ENCODE measurements at places on chromosomes 7 and 10.

DNA sequence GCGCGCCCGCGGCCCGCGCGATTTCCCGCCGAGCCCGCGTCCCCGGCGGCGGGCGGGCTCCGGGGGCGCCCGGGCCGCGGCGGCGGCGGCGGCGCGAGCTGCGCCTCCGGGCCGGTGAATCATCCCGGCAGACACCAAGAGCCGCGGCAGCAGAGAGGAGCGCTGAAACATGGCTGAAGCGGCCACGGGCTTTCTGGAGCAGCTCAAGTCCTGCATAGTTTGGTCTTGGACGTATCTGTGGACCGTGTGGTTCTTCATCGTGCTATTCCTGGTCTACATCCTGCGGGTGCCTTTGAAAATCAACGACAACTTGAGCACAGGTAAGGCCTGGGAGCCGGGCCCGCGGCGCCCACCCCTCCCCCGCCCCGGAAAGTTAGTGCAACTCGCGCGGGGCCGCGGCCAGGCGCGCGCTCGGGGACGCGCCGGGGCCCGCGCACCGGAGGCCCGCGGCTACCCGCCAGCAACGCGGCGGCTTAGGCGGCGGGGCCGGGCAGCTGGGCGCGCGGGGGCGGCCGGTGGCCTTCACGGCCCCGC, at the start of gene ST7:
Gene ST7, plus strand, starts transcription at position 130 of the 534 bp plus-strand sequence. Its CDS starts 40 bp downstream, at position 170.
- DNase-seq = peak; percentile 69

DNA sequence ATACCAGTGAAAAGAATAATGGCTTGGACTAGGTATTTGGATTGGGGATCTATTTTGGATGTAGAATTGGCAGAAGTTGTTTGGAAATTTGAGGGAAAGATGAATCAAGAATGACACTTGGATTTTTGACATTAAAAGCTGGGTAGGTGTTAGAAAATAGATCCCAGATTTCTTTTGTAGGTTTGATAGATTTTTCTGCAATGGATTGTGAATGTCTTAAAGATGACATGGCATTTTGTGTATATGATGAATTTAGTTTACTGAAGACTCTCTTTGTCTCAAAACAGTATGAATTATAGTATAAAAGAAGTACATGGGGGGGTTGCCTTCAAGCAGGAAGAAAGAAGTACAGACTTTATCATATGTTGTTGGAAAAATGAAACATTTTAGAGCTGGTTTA, 75.8 kb downstream of the MPLKIP start:
- no peak for DNase-seq

DNA sequence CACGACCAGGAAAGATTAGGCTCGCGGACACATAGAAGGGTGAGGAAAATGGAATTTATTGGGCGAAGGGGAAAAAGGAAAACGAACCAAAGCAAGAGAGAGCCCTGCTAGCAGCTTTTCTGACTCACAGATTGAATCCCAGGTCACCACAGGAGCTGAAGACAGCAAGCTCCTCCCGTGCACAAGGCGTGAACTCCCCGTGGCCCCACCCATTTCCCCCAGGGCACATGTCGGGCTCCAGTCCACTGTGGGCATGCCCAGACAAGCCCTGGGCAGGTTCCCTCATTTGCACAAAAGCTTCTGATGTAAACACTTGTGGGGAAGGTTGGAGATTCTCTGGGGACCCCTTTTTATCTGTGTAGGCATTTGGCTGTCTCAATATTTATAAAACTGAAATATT, 582.4 kb downstream of the SUGCT start:
- no peak for DNase-seq

DNA sequence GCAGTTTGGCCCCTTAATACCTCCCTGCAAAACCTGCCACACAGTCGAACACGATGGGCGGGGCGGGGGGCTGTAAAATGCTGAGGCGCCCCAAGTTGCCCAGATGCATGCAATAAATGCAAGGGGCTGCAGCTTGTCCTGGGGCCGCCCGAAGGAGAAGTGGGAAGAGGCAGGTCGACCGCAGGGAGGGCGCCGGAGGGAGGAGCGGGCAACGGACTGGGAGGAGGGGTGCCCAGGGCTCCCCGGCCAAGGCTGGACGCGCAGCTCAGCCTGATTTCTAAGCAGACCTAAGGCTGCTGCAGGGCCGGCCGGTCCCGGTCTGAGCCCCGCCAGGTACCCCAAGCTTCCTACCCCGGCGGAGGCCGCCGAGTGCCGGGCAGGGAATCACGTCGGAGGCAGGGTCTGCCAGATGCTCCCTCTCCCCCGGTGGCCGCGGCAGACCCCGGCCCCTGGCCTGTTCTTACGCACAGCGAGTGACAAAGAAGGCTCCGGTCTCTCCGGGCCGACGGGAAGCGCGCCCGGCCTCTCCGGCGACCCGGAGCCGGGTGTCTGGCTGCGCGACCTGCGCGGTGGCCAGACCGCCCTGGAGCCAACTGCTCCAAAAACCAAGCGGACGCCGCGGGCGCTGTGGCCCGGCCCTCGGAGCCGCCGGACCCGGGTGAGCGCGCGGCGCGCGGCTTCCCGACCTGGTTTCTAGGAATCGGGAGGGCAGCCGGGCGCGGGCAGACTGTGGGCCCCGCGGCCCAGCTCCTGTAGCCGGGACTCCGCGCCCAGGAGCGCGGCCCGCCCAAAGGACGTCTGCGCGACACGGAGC, 744 bp upstream of the EBF3 start:
- DNase-seq = no peak

DNA sequence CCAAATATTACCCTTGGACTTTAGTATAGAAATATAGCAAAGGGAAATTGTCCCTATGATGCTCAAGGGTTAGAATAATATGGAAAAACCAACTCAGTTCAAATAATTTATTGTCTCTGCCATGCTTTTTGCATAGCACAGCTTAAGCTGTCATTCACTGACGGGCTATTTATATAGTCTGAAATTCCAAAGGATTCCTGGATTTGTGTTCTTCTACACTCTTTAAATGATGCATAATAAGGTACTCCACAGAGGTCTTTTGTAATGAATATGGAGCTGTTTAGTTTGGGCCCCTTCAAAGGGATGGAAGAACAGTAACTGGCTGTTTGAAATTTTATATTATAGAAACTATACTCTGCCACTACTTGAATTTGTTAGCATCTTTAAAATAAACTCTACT, 276.6 kb upstream of the FERD3L start:
- no peak for DNase-seq

- no peak for DNase-seq
Observed at GRCh38 chr10:50604809-50605208, 18.9 kb downstream of the SGMS1 start.

GRCh38 chr10:1598393-1599153, 138.8 kb downstream of the ADARB2 start:
- no peak for DNase-seq

GRCh38 chr7:17304926-17305325, 6.5 kb downstream of the AHR start:
- no peak for DNase-seq

DNA sequence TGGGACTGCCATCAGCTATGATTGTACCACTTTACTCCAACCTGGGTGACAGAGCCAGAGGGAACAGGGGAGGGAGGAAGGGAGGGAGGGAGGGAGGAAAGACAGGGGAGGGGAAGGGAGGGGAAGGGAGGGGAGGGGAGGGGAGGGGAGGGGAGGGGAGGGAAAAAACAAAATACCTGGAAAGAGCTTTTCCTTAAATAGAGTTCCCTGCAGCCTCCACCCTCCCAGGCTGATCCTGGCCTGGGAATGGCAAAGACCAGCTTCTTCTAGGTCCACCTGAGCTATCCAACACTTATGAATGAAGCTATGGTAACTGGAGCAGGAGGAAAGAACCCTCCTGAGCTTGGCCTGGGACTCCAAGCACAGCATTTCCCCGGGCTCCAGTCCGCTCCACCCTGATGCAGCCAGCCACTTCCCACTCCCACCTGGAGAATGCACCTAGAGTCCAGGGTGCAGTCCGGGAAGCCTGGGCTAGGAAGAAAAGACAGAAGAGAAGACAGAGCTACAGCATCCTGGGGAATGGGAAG, 66.1 kb downstream of the GRID1 start:
- no peak for DNase-seq

DNA sequence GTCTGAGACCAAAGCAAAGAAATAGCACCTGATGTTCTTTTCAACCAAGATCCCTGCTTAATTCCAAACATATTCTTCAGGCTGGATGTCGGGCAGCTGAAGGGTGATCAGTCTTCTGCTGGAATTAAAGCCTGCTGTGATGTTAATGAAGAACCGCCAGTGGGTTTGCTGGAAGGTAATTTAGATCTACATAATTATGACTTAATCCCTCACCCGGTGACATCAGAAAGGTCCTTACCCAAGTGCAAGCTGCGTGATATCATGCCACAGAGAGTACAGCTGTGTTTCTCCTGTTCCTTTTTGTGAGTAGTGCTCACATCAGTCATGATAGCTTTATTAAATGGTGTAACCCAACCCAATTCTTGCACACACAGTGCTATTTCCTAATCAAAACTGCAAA, 29.1 kb upstream of the LRGUK start:
- DNase-seq = no peak

DNA sequence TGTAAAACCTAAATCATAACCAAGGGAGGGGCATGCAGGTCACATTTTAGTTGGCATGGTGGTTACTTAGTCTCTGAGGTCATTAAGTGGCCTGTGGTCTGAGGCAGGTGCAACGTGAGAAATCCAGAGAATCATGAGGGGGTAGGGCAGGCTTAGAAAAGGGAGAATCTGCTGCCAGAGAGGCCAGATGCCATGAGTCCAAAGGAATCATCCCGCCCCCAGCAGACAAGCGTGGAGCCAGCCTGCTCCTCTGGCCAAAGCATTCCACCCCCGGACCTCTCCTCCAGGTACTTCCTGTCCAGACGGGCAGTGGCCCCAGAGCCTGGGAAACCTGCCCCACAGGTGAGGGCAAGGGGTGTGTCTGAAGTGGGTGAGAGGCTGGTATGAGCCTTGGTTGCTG, 196.4 kb upstream of the ZNF32 start:
- DNase-seq = no peak

DNA sequence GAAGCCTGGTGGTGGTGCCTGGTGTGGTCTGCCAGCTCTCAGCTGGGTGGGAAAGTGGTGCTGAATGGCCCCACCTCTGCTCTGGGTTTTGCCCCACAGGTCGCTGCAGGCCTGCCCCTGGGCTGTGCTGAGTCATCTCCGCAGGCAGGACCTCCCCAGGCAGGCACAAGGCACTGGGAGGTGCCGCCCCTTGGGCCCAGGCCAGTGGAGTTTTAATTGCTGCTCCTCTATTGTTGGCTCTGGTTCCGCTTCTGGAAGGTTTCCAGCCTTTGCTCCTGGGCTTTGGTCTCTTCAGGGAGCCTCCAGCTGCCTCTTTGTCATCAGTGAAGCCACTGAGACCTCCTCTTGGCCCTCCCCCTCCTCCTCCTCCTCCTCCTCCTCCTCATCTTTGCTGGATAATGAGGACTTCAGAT, 180.3 kb upstream of the GRB10 start:
- no peak for DNase-seq

DNA sequence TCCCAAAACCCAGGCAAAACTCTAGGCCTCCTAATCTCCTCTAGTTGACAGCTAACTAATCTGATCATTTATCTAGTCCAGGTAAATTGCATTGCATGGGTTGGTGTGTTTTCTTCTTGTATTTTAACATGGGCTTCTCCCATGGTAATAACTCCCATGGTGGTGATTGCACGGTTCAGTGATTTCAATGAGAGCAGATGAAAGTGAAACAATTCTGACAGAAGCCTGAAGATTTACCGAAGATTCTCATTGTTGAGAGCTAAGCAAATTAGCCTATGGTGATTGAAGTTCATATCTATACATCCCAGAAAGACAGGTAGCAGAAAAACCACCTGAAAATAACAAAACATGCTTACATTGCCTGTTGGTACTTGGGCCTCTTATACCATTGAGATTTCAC, 26.6 kb upstream of the LIPN start:
- no peak for DNase-seq

DNA sequence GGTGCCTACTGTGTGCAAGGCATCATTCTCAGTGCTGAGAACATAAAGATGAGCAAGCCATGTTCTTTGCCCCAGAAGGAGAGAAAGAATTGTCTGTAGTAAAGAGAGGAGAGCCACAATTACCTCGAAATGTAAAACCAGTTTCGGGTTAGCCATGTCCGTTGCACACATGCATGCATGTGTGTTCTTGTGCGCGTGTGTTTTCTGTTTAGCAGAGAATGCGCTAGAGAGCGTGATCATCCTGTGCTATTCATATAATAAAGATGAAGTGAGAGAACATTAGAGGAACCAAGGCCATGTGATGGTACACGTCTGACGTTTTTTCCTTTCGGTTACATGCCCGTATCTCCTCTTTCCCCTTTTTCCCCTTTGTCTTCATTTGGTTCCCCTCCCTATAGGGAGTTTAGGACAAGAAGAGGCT, 158.2 kb downstream of the CELF2 start:
- DNase-seq = no peak

GRCh38 chr7:142482891-142483658, 225.2 kb upstream of the PRSS58 start:
- DNase-seq = peak; percentile 44

GRCh38 chr7:91526404-91526803, 262.2 kb downstream of the FZD1 start:
- DNase-seq = no peak

DNA sequence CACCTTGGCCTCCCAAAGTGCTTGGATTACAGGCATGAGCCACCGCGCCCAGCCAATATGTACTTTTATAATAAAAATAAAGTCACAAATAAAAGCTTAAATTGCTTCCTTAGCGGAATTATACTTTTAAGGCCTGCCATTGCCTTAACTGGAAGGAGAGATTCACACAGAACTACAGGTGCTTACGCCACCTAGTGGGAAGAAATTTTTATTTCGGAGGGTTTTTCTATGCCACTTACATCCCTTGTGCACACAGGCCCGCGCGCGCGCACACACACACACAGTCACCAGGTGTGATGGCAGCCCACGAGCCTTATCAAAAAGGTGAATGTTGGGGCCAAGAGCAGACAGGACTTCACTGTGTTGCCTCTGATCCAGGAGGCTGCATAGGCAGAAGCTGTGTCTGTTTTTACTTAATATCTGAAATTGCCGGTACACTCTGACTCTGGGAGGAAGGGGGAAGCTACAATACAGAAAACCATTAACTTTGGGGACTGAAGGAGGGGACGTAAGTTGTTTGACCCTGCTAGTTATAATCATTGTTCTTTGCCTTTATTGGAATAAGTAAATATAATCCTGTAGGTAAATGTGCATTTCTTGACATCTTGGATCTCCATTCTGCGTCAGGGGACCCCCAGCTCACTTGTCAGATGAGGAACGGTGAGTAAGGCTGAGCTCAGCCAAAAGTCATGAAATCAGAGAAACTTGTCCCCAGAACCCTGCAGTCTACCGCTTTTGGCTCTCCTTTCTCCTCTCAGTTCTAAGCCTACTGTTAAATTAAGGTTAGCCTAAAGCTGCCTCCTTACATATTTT, 87.1 kb downstream of the SLC16A9 start:
- no peak for DNase-seq
